CD4-positive, alpha-beta T cell treated with Interferon gamma for 1 hour (primary cell): ENCODE measurements at places on chromosomes 6 and 20.

- no peak for DNase-seq
Measured at GRCh38 chr6:143486752-143487151, 24.8 kb downstream of the FUCA2 start.

DNA sequence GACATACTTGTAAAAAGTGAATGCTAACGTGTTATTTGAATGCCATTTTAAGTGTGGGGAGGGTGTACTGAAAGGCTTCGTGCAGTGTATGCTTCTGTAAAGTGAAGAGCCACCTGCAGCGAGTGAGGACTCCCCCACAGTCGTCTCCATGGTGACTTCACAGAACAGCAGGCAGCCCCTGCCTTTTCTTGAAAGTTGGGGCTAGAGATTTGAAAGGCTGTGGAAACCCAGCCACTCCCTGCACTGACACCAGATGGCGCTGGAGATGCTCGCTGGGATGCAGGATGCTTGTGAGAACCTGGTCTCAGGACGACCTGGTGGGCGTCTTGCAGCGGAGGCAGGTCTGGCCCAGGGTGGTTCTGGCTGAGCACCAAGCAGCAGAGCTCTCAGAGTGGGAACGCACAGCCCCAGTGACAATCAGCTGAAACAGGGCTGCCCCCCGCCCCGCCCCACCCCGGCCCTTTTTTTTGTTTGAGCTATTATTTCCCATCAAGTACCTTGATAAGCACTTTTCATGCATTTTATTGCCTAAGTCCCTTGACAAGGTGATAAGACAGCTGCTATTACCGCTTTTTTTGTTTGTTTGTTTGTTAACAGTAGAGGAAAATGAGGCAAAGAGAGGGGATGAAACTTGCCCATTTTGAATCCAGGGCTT, 150.3 kb downstream of the SYCP2 start:
- DNase-seq, result no peak

DNA sequence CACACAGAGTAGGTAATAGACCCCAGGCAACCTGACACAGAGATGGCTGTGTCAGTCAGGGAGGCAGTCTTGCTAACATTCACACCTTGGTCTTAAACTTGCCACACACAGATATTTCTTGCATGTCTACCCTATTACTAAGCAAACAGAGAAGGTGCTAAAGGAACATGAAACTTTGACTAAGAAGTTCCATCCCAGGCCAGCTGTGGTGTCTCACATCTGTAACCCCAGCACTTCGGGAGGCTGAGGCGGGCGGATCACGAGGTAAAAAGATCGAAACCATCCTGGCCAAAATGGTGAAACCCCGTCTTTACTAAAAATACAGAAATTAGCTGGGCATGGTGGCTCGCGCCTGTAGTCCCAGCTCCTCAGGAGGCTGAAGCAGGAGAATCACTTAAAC, 222.4 kb upstream of the JARID2 start:
- no peak for DNase-seq

GRCh38 chr20:35238170-35238569, 11.7 kb downstream of the MMP24 start:
- no peak for DNase-seq

GRCh38 chr20:50199703-50200102, 9.1 kb downstream of the CEBPB start:
- DNase-seq, result no peak

- DNase-seq, result no peak
Measured at GRCh38 chr6:4636881-4637224, 139.4 kb upstream of the CDYL start.

DNA sequence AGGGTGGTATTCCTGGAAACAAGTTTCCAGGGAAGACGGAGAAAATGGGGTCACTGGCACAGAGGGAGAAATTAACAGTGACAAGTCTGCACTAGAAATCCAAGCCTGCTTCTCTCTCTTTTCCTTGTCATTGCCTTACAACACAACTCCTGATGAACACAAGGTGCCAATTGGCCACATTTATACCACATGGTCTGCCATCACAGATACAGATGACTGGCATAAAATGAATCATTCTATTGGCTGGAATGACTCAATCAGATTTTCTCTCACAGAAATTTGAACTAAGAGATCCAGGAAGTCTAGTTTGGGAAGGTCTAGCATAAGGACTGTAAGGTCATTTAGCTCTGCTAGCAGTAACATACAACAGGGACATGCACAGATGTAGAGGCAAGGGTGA, 190.3 kb downstream of the LINC00237 start:
- no peak for DNase-seq

DNA sequence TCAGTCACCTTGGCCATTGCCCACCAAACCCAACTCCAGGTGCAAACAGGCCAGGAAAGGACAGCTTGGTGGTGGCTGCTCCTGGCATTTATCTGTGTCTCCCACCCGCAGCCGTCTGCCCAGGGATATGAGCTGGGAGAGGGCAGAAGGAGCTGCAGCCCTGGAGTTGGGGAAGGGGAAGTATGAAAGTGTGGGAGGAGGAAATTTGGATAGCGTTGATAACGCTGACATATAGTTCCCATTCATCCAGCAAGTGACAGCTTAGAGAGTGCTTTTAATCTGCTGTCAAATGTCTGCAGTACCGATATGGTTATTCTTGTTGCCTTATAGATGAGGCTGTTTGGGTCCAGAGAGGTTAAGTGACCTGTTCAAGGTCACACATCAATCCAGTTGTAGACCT, 741 bp downstream of the KCNK16 start:
- DNase-seq, result no peak

- no peak for DNase-seq
Measured at GRCh38 chr6:115613488-115613887, 447.2 kb downstream of the FRK start.

GRCh38 chr20:63626424-63627128, at the start of gene GMEB2:
Gene GMEB2 (minus strand): TSS chr20:63627101. CDS start chr20:63619397, 7,704 bp downstream.
- no peak for DNase-seq

DNA sequence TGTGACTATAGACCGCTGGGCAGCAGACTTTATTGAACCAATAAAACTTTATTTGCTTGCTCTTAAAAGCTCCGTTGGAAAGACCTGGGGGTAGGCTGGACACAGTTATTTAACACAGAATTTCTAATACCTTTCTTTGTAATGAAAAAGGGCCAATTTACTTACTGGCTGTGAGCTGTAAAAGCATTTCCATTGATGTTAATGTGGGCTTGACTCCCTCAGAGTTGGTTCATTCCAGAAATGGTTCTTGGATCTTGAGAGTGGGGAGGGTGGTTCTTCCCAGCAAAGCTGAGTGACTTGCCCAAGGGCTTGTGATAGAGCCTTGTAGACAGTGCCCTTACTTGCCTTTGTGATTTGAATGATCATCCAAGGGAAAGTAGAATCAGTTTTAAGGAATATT, 100.6 kb downstream of the SOX4 start:
- DNase-seq, result no peak

DNA sequence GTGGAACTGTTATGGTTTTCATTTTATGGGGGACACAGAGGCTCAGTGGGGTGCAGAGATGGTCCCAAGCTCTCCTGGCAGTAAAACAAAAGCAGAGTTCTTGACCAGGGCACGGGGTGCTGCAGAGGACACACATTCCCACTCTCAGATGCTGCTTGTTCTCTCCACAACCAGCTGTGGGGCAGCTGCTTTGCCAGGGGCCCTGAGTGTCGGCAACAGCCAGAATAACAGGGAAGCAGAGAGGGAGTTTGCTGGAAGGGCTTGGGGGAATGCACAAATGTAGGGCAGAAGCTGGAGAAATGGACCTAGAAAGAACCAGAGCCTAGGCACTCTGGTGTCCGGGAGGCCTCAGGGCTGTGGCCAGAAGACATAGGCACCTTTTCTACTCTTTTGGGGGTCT, 93.7 kb downstream of the CDH26 start:
- DNase-seq, result no peak
